ENCODE measurements at places on chromosomes 4 and X.

DNA sequence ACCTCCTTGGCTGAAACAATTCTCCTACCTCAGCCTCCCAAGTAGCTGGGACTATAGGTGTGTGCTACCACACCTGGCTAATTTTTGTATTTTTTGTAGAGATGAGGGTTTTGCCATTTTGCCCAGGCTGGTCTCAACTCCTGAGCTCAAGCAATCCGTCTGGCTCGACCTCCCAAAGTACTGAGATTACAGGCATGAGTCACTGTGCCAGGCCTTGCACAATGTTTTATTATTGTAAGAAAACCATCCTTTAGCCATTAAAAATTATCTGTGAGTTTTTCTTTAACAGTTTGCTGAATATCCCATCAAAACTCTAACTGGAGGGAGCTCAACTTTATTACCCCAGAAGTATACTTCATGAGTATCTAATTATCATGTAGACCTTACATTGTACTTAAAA, 900.3 kb downstream of the PCDH7 start:
- DNase-seq = no peak

GRCh38 chr4:57182132-57182874, 72.1 kb upstream of the IGFBP7 start:
- DNase-seq = no peak

GRCh38 chr4:145034727-145035211, 63.2 kb downstream of the ANAPC10 start:
- DNase-seq = no peak

- DNase-seq = peak; percentile 2
Observed at GRCh38 chr4:109332926-109333464, 30.5 kb upstream of the COL25A1 start.

- no peak for DNase-seq
Observed at GRCh38 chr4:126916626-126917140, 716.1 kb upstream of the INTU start.

DNA sequence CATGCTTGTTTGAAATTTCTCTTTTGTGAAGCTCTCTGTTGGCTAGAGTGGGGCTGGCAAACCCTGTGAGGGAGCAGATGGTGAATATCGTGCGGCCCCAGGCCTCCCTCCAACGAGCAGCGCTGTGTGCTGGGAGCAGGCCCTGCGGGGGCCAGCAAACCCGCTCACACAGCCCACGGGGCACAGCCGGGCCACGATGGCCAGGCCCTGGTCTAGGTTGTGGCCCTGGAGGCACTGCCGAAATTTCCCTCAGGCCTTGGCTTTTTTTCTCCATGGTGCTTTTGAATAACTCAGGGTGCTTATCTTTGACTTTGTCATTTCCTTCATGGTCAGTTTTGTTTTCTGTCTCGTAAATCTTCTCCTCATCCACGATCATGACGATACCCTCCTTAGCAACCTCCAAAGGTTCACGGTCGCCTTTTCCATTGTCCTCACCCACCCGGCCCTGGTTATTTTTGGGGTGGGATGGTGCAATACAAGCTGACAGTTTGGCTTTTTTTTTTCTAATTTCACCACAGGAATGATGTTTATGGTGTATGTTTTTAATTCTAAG, 20.7 kb downstream of the PCGF3 start:
- peak; percentile 72 for DNase-seq

DNA sequence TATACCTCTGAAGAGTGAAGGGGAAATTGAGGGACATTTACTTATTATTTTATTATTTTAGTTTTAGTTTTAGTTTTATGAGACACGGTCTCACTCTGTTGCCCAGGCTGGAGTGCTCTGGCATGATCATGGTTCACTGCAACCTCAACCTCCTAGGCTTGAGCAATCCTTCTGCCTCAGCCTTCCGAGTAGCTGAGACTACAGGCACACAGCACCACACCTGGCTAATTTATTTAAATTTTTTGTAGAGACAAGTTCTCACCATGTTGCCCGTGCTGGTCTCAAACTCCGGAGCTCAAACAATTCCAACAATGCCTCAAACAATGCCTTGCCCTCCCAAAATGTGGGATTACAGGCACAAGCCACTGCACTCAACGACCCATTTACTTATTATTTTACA, 68.4 kb upstream of the BMP2K start:
- no peak for DNase-seq

DNA sequence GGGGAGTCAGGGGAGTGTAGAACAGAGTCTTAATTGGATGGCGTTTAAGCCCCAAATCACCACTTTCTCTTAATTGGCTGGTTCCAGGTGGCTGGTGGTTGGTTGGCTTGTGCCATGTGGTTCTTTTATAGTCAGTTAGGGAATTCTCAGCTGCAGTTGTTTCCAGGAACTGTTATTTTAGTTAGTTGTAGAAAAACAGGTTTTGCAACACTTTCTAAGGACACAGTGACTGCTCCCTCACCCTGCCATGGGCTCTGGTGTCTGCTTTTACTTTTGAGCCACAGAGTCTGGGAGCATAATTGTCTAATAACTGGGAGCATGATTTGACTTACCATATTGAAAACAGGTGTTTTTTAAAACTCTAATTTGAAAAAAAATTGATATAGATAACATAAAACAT, 75.8 kb upstream of the PCDH18 start:
- DNase-seq = no peak

DNA sequence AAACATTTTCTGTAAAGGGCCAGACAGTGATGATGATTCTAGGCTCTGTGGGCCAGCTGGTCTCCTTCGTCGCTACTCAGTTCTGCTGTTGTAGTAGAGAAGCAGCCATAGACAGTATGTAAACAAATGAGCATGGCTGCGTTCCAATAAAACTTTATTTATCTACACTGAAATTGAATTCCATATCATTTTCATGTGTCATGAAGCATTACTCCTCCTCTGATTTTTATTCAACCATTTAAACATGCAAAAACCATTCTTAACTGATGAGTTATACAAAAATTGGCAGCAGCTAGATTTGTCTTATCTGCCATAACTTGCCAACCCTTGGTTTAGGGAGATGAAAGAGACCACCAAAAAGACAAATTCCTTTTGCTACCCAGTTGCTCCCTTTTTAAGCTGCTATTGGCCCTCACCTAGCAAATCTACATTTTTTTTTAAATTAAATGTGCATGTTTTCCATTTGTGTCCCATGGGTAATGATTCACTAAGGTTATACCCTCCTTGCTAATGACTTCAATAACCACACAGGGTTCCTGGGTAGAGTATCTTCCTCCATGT, 309.9 kb downstream of the DHX15 start:
- DNase-seq = no peak

- DNase-seq = peak; percentile 12
Observed at GRCh38 chr4:168893807-168894206, 116.2 kb downstream of the CBR4 start.

- no peak for DNase-seq
Observed at GRCh38 chr4:8076023-8076422, 82.6 kb downstream of the ABLIM2 start.

- DNase-seq = no peak
Observed at GRCh38 chrX:65136424-65136823, 160.2 kb upstream of the ZC4H2 start.

GRCh38 chr4:7910952-7911578, 28.6 kb downstream of the AFAP1 start:
- DNase-seq = peak; percentile 38

Data from cerebellar cortex (tissue), 1 donor.